A673 (cell line): ENCODE measurements at places on chromosomes 1 and 21. TPM values are rescaled to one million over a fixed set of nuclear protein-coding genes. Genes with fewer than 3 reads are reported as not detected.

EPHA10 gene
- not detected in 2 replicates for total RNA-seq

KDF1 gene
- total RNA-seq, result not detected in 2 replicates

DEPDC1 gene
- 70.3 and 71.5 TPM in 2 replicates for total RNA-seq

CLEC20A gene
- not detected in 2 replicates for total RNA-seq

KRTAP15-1 gene
- total RNA-seq, result not detected in 2 replicates

ADORA1 gene
- 0.74 and 1.2 TPM in 2 replicates for total RNA-seq

PEAR1 gene
- 0.35 and 0.52 TPM in 2 replicates for total RNA-seq

SPRR1B gene
- not detected in 2 replicates for total RNA-seq

OR2T8 gene
- total RNA-seq, result not detected in 2 replicates

GBP7 gene
- total RNA-seq, result not detected in 2 replicates

RXRG gene
- total RNA-seq, result not detected in 2 replicates

DNAI4 gene
- total RNA-seq, result 4.9 and 5.3 TPM in 2 replicates

PAFAH2 gene
- total RNA-seq, result 6.7 and 7.2 TPM in 2 replicates
